Activated CD8-positive, alpha-beta memory T cell treated with anti-CD3 and anti-CD28 coated beads for 4 hours (primary cell): ENCODE measurements at places on chromosomes 6 and 20.

DNA sequence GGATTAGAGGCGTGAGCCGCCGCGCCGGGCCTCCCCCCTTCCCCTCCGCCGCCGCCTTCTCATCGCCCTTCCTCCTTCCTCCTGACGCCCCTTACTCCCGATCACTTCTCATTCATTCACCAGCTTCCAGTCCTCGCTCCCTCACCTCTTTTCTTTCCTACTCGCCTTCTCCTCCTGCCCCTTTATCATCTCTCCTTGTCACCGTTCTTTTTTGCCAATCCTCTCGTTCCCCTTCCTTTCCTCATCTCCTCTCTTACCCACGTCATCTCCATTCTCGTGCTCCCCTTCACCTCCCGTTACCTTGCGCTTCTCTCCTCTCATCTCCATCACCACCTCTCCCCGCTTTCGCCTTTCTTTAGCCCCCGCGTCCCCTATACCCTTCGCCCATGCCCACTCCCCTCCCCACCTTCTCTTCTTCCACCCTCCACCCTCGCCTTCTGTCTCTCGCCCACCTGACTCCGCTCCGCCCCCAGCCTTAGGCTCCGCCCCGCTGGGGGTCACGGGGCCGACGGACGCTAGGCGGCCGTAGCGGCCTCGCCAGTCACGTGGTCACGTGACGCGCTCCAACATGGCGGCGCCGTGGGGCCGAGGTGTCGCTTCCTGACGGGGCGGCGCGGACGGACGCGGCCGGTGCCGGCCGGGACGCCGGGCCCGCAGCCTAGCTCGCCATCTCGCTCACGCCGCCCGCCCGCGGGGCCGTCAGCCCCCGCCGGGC is at the start of gene ARFGEF2:
Gene ARFGEF2, plus strand, starts transcription at position 544 of the 715 bp plus-strand sequence. CDS start 179 bp downstream, outside the sequence.
- DNase-seq = peak; percentile 84

GRCh38 chr6:130381012-130381411 is 15.2 kb downstream of the TMEM200A start:
- DNase-seq = no peak

- DNase-seq = no peak
These were observed 969.1 kb downstream of the KIF16B start for GRCh38 chr20:15603978-15604805.

DNA sequence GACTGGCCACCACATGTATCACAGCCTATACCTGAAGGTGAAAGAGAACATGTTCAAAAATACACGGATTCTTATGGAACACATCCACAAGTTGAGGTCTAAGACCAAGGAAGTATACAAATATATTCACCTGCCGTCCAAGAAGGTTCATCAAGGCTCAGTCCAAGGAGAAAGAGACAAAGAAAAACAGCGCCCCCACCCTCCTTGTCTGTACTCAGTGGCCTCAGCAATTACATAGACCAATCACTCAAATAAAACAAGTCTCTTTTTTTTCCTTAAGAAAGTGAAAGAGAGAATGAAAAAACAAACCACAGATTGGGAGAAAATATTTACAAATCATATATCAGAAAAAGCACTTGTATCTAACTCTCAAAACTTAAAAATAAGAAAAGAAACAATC is 19.5 kb downstream of the CPXM1 start:
- no peak for DNase-seq
